ENCODE measurements at places on chromosomes 11 and 22. TPM values are rescaled to one million over a fixed set of nuclear protein-coding genes. Genes with fewer than 3 reads are reported as not detected.

Gene NRGN
- 6.1 TPM for total RNA-seq

Gene OR51E1
- 0.37 TPM for total RNA-seq

Gene MISFA
- 2.8 TPM for total RNA-seq

Gene OR52A5
- total RNA-seq = not detected

DNA sequence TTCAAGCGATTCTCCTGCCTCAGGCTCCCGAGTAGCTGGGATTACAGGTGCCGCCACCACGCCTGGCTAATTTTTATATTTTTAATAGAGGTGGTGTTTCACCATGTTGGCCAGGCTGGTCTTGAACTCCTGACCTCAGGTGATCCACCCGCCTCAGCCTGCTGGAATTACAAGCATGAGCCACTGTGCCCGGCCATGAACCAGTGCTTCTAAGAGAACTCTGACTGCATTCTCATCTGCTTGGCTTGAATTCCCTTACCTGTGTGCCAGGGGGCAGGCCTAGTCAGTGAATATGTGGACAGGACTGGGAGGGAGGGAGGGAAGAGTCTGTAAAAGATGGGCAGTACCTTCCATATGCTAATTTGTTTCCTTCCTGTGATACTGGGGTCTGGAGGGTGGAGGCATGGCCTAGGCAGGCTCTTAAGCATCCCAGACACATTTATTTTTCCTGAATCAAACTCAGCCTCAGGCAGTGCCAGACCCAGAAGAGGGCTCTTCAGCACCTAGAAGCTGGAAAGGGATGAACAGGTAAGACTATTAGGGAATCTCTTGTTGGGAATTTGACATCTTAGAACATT, 6.6 kb downstream of the RPS25 start:
- DNase-seq = no peak

GRCh38 chr11:2196970-2197770, 25.6 kb upstream of the TH start:
- DNase-seq = peak; percentile 82

GRCh38 chr11:77054084-77054483, 12.7 kb upstream of the CAPN5 start:
- DNase-seq = no peak

DNA sequence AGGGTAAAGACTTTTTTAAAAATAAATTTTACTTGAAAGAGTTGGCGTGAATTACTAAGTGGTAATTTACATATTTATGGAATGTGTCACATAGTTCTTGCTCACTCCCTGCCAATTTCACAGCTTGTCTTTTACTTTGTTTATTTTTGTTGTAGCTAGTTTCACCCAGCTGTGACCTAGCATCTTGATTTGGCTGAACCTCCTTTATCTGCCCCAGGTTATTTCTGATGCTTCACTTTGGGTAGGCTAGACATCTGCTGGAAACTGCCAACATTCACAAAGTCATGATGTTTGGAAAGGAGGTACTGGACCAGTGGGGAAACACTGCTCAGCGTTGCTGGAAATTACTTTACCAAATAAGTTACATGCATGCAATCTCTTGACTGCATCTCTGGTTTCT, 1676.0 kb upstream of the RAG2 start:
- DNase-seq = no peak

DNA sequence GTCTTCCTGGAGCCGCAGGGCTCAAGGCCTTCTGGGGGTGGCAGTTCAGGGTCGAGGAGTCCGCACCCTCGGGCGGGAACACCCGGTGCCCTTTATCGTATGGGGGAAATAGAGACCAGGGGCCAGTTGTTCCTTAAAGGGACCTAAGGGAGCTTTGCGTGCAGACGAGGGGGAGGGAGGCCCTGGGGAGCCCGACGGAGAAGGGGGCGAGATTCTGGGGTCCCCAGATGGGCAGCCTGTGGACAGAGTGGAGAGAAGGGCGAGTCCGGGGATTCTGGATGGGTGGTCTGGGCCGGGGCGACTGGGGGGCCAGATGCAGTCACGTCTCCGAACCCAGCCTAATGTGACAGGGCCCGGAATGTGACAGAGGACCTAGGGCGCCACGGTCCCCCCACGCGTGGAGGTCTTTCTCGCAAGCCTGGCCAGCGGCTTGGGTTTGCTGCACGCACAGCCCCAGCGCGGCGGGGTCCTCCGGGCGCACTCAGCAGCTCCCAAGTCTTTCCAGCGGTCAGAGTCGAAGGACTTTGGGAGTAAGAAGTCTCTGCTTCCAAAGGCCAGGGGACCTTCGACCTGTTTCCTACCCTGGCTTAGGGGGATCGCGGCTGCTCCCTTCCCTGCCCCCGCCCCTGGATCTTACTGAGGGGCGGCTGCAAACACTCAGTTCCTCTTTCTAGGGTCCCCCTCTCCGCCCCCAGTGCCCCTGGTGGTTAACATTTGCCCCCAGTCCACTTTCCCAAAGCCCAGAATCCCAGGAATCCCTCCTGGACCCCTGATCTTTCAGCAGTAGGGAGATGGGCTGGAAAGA, 547 bp downstream of the TUBA8 start:
- no peak for DNase-seq

- DNase-seq = no peak
Observed at GRCh38 chr22:50506611-50507420, 686 bp downstream of the LMF2 start.

- no peak for DNase-seq
Observed at GRCh38 chr11:102360681-102361080, 13.7 kb downstream of the BIRC2 start.
